Brain pericyte (primary cell): ENCODE measurements at places on chromosomes 11 and 22.

GRCh38 chr11:123292647-123293046 is 97.6 kb upstream of the CLMP start:
- DNase-seq = no peak

- no peak for DNase-seq
Observed at GRCh38 chr11:126581871-126582648, 226.6 kb downstream of the ST3GAL4 start.

DNA sequence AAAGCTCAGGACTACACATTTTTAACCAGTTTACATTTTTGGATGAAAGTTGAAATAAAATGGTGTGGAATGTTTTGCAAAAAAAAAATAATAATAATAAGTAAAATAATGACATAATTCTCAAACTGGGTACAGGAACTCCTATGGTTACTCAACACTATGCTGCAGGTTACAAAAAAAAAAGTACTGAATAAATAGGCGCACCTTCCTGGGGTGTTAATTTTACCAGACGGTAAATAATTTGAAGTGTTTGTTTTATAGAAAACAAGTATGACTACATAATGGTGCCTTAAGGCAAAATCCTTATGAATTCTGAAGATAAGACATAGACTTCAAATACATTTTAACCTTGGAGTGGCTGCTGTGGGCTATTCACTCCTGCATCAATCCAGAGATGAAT is 76.5 kb downstream of the RELT start:
- DNase-seq = no peak

GRCh38 chr22:19710769-19711106 is 3.6 kb upstream of the SEPTIN5 start:
- no peak for DNase-seq

DNA sequence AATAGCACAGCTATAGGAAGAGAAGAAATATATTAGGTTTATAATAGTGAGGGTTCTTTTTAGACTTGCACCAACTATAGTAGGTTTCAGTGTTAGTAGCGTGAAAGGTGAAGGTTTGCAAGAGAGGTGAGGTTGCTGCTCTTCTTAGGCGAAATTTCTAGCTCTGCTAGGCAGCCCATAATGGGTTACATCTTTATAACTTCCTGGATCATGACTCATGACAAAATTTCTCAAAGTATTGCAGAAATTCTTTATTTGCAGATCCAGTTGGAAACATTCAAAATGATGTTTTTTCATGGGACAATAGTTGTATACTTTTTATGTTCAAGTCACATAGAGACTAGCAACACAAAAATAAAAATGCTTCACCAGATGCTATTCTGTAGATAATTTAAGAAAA is 260.0 kb downstream of the SOX6 start:
- DNase-seq = no peak

DNA sequence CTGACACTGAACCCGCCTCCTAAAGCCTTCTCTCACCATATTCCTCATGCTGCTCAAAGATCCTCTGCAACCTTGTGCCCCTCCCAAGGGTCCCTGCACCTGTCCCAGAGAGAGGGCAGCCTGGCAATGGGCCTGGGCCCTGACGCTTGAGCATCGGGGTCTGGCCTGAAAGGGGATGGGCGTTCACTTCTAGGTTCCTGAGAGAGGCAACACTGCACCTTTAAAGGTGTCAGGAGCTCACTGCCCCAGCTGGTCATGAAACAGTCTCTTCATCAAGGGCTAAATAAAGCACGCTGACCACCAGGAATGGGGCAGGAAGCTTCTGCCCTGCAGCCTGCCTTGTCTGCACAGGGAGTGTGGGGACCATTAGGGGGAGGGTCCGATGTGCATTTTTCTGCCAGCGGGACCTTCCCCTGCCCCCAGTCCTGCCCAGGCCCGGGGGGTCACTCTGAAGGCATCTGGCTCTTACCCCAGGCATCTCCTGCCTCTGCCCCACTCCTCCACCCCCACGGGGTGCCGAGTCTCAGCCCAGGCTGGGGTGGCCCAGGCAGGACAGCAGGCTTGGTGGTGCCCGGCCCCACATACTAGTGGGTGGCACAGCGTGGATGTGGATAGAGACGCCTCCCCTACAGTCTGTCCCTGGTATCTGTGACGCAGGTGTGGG is 3.5 kb downstream of the C11orf21 start:
- DNase-seq = no peak

DNA sequence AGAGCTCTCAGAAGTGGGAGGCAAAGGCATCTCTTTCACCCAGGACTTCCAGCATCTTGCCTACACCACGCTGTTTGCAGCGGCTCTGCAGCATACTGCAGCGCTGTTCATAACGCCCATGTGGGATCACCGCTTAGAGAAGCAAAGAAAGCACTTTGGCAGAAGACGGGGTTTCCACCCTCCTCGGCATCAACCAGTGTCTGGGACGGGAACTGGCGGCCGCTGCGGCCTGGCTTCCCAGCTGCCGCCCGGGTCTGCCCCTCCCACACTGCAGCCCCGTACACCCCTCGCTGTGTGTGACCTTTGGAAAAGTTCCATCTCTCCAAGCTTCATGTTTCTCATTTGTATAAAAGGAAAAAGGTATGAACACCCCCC is 545 bp upstream of the TIRAP start:
- DNase-seq = no peak

DNA sequence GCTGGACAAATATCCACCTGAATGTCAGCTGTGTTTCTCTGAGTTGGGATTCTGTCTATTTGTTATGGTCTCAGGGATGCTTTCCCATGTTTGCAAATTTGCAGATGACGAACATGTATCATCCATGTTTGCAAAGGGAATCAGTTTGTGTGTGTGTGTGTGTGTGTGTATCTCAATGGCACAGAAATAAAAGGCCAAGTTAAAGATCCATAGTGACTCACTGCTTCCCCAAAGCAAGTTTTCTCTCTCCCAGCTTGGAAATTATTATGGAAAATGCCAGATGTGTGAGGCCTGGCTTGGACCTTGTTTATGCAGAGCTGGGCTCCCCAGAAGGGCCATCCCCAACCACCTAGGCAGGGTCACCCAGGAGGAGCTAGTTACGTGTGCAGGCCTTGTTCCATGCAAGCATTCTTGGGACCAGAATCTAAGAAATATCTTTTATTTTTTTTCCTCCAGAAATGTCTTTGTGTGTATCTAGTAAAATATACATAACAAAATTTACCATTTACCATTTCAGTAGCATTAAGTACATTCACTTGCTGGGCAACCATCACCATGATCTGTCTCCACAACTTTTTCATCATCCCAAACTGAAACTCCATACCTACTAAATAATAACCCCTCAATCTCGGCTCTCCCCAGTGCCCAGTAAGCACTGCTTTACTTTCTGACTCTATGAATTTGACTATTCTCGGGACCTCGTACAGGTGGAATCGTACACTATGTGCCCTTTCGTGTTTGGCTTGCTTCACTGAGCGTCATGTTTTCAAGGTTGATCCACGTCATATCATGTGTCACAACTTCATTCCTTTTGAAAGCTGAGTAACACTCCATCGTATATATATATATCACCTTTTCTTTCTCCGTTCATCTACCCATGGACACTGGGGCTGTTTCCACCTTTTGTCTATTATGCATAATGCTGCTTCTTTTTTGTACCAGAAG is 56.6 kb upstream of the WNT7B start:
- no peak for DNase-seq

DNA sequence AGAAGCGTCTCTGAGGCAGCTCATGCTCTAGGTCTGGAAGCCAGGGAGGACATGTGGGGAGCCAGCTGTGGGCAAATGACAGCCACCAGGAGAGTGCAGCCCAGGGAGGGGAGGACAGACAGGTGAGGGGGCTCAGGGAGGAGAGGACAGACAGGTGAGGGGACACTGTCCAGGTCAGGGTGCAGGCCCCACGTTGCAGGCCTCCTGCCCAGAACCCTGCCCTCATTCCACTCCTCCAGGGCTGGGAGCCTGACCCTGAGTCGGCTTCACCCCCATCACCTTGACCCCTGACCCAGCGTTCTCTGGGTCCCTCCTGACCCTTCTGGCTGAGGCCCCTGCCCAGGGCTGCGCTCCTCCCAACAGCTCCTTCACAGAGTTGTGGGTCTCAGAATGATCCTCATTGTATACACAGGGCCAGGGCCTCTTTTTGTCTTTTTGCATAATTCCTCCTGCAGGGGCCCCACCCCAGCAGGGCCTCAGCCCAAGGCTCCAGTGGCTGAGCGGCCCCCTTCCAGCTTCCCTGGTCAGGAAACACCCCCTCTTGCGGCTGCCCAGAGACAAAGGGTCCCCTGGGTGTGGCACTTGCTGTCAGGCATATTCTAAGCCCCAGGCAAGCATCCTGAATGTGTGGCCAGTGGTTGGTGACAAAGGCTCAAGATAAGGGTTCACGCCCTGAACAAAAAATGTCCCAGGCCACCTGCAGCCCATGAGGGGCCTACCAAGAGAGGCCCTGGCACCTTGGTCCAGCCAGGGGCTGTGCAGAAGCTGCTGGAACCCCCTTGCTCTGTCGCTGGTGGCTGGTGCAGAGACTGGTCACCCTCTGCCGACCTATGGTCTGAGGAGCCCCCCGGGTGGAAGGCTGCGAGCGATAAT is 853.0 kb downstream of the BRD1 start:
- DNase-seq = no peak

GRCh38 chr22:26816726-26817125 is 159.3 kb downstream of the MIAT start:
- no peak for DNase-seq

DNA sequence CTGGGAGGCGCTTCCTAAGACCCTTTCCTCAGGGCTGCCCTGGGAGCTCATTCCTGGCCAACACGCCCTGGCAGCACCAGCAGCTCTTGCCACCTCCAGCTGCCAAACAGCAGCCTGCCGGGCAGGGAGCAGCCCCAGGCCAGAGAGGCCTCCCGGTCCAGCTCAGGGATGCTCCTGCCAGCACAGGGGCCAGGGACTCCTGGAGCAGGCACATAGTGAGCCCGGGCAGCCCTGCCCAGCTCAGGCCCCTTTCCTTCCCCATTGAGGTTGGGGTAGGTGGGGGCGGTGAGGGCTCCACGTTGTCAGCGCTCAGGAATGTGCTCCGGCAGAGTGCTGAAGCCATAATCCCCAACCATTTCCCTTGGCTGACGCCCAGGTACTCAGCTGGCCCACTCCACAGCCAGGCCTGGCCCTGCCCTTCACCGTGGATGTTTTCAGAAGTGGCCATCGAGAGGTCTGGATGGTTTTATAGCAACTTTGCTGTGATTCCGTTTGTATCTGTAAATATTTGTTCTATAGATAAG is 7.6 kb downstream of the SLC39A13 start:
- DNase-seq = peak; percentile 56

DNA sequence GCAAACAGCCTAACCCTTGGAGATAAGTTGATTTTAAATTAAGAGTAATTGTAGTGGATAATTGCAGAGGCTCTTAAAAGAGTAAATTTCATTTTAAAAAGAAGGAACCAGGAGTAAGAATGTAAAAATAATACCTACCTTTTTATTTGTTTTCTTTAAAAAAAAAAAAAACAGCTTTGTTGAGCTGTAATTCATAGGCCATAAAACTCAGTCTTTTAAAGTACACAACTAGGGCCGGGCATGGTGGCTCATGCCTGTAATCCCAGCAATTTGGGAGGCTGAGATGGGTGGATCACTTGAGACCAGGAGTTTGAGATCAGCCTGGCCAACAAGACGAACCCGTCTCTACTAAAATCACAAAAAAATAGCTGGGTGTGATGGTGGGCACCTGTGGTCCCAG is 42.4 kb downstream of the MTMR3 start:
- no peak for DNase-seq

GRCh38 chr11:116864531-116864930 is 27.1 kb upstream of the APOA1 start:
- no peak for DNase-seq

DNA sequence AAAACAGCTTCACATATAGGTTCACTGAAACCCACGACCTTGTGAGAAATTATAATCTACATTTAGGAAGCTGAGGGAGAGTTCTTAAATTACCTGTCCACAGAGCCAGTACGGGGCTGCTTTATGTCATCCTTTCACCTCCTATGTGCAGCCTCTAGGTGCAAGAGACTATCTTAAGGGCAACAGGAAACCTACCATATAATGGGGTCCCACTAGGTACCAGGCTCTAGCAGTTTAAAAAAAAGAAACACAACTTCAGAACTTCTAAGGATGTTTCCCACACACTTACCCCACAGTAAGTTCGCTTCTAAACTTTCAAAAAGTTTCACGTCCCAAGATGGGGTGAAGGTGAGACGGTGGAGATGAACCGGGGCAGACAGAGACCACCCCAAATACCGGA is 573 bp downstream of the STK33 start:
- DNase-seq = no peak

GRCh38 chr11:74866557-74866956 is 82.3 kb downstream of the XRRA1 start:
- DNase-seq = no peak

DNA sequence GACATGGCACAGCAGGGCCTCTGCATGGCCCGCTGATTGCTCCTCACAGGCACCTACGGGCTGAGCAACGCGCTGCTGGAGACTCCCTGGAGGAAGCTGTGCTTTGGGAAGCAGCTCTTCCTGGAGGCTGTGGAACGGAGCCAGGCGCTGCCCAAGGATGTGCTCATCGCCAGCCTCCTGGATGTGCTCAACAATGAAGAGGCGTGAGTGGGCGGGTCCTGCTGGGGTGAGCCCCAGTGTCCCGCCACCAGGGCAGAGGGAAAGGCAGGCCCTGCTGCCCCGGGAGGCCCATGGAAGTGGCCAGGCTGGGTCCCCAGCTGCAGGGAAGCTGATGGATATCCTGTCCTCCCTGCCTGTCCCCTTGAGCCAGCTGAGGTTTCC is 18.6 kb upstream of the DGCR8 start:
- DNase-seq = no peak

- DNase-seq = no peak
Observed at GRCh38 chr22:39535831-39536449, 3.4 kb upstream of the RPS19BP1 start.

- DNase-seq = no peak
Observed at GRCh38 chr22:35160268-35160667, 94.3 kb downstream of the ISX start.

GRCh38 chr11:132231656-132232347 is 861.4 kb downstream of the NTM start:
- no peak for DNase-seq

DNA sequence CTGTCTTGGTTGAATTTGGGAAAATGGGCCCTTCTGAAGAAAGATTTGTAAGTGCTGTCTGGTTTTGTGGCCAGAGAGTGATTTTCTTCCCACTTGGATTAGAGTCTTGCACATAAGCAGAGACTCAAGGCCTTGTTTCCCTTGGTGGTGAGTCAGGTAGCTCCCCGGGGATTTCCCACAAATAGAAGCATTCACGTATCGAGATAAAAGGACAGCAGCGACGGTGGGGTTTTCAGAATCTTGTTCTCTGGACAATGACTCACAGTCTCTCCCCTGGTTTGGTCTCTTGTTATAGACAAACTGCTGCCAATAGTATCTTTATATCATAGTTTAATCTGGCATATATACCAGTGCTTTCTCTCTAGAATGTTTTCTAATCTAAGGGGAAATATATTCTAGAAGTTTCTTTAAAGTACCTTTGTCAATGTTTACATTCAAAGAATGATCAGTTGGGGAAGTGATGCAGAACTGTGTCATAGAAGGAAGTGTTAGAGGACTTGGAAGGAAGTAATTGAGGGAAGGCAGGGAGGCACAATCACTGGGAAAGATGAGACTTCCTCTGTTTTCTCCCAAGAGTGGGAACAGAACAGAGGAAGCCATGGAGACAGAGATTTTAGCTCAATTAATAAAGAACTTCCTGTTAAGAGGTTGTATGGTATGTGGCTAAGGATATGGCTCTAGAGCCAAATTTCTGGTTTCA is 18.1 kb downstream of the POLA2 start:
- DNase-seq = no peak
